ENCODE measurements at places on chromosomes 12 and 14. TPM values are rescaled to one million over a fixed set of nuclear protein-coding genes. Genes with fewer than 3 reads are reported as not detected.

RASSF9 gene
- 0.93 TPM for total RNA-seq

NTS gene
- total RNA-seq = 0.44 TPM

GPRC5A gene
- total RNA-seq = 8.7 TPM

PPFIA2 gene
- 2.6 TPM for total RNA-seq

SMIM41 gene
- 0.13 TPM for total RNA-seq

ARHGDIB gene
- total RNA-seq = 88.5 TPM

BRF1 gene
- 32.0 TPM for total RNA-seq

CCDC184 gene
- total RNA-seq = 0.53 TPM

NGB gene
- total RNA-seq = not detected

TRIM9 gene
- total RNA-seq = 0.19 TPM

PPP1R1A gene
- total RNA-seq = not detected

ASCL1 gene
- total RNA-seq = not detected

GABARAPL1 gene
- total RNA-seq = 55.0 TPM

SERPINA3 gene
- 1.6 TPM for total RNA-seq

NRL gene
- total RNA-seq = 0.79 TPM

LTBR gene
- 42.1 TPM for total RNA-seq

TMEM121 gene
- 11.8 TPM for total RNA-seq

RABGGTA gene
- 20.0 TPM for total RNA-seq

GPD1 gene
- total RNA-seq = 0.44 TPM

KRT83 gene
- total RNA-seq = not detected

STRN3 gene
- 68.4 TPM for total RNA-seq

CDKL1 gene
- total RNA-seq = 30.1 TPM

KRT6C gene
- not detected for total RNA-seq

FOXG1 gene
- not detected for total RNA-seq

PZP gene
- under 0.01 TPM for total RNA-seq

NEUROD4 gene
- not detected for total RNA-seq

KRT77 gene
- not detected for total RNA-seq

GPX2 gene
- 0.12 TPM for total RNA-seq

EGLN3 gene
- total RNA-seq = 0.06 TPM

ALDH6A1 gene
- 26.8 TPM for total RNA-seq

TUBA1A gene
- total RNA-seq = 652 TPM

ZBTB42 gene
- total RNA-seq = 2.9 TPM

KRT1 gene
- total RNA-seq = not detected

PRR13 gene
- total RNA-seq = 28.5 TPM

CLEC6A gene
- total RNA-seq = not detected
